ENCODE measurements at places on chromosomes 11 and 22.

- peak; percentile 75 for DNase-seq
Measured at GRCh38 chr11:23995891-23996290, 501.0 kb upstream of the LUZP2 start.

GRCh38 chr11:76371170-76371569 lies 9.8 kb downstream of the THAP12 start:
- DNase-seq: peak; percentile 50

- no peak for DNase-seq
Measured at GRCh38 chr11:64086258-64087123, 50.8 kb downstream of the FLRT1 start.

DNA sequence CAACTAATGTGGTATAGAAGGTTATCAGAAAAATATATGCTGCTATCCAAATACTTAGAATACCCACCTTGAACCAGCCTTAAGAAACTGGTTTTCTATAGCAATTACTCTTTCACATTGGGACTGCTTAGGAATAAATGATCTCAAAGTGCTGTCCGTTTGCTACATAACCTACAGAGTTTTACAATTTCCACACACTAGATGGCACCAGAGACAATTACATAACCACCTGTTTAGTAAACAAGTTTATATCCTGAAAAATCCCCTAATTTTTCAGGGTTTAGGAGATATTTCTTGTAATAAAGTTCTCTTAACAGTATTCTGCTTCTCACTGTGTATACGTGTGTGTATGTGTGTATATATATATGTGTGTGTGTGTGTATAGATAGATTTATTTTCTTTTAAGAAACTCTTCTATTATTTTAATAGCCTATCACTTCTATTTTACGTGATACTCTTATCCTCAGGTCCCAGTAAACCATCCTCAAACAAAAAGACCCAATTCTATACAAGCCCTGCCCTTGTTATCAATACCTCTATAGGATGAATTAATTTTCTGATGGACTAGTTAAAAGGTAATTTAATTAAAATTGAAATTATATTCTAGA lies 6.7 kb upstream of the OR5I1 start:
- DNase-seq: no peak

DNA sequence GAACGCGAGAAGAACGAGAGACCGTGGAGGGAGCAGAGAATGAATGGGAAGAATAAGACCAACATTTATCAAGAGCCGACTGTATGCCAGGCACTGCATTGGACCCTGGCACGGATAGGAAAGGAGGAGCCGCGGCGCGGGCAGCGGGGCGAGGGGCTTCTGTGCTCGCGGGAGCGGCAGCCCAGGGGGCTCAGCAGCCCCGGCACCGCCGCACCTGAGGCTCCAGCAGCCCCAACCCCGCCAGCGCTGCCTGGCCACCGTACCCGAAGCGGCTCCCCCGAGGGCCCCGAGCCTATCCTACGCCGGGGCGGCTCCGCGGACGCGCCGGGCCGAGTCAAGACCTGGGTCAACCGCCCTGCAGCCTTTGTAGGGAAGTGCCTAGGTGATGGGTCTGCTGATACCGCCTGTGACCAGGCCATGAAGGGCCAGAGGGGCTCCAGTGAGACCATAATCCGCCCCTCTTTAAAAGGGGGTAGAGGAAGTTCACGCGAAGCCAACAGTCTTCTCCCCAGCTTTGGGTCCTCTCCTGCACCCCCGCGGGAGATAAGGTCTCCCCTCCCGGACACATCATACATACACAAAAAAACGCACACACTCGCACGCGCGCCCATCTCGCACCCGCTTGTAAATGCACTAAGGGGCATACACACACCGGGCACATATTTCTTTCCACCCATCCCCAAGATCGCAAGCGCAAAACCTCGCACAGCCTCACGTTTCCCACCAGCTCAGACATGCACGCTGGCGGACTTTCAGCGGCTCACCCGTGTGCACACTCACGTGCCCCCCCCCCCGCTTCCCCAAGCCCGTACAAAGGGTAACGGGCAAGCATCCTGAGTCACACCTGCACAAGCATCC lies 935 bp upstream of the RTN4RL2 start:
- no peak for DNase-seq

GRCh38 chr11:18791207-18791968 lies at the start of gene PTPN5:
Gene PTPN5, minus strand, starts transcription at chr11:18791798. Its CDS starts 19,840 bp downstream, at chr11:18771958.
- DNase-seq: no peak

DNA sequence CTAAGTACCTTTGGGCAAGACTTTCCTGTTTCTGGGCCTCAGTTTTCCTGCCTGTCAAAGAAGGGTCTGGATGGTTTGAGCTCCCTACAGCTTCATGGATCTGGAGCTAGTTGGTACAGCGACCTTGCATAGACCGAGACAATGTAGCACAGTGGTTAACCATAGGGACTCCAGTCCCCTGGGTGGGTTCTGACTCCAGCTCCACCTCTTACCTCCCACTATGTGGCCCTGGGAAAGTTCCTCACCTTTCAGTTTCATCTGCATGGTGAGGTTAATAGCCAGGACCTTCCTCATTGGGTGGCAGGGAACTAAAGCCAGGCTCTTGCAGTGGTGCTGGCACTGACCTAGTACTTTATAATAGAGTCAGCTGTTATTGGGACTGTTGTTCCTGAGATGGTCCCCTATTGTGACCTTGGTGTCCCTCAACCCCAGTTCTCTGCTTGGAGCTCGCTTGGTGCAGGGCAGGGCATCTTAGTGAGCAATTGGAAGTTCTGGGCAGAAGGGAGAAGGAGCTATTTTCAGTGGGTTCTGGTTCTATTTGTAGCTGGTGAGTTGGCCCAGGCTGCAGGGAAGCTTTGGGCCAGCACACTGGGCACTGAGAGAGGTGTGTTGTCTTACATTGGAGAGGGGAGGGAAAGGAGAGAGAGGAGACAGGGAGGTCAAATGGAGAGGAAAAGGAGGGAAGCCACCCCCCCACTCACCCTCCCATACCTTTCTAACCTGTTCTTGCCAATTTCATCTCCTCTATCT lies 10.7 kb upstream of the MTMR3 start:
- no peak for DNase-seq

GRCh38 chr22:19106886-19107729 lies 15.1 kb downstream of the DGCR2 start:
- DNase-seq: no peak

DNA sequence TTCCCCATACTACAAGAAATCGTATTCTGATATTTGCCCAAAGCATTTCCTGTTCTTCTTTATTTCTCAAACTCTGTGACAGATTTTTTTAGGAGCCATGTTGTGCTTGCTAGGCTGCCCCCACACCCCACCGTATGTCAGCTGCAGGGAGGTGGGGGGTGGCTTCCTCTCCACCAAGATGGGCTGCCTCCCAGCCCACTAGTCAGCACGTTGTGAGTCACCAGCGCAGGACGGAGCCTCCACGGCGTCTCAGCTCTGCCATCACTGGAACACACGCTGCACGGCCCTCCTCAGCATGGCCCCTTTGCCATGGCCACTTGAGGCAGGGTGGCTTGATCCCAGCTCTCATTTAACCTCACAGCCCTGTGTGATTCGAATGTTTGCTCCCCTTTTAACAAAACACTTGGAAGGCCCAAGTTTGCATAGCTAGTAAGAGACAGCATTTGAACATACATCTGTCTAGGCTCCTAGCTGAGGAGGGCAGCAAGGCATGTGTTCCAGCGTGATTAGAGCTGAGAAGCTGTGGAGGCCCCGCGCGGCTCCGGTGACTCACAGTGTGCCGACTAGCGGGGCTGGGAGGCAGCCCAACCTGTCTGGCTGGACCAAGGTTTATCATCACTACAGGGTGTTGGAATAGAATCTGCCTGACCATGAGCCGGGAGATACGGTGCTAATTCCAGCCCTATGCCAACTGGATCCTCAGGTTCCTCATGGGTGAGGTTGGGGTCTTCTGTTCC lies 180.7 kb upstream of the NCAM1 start:
- DNase-seq: no peak

DNA sequence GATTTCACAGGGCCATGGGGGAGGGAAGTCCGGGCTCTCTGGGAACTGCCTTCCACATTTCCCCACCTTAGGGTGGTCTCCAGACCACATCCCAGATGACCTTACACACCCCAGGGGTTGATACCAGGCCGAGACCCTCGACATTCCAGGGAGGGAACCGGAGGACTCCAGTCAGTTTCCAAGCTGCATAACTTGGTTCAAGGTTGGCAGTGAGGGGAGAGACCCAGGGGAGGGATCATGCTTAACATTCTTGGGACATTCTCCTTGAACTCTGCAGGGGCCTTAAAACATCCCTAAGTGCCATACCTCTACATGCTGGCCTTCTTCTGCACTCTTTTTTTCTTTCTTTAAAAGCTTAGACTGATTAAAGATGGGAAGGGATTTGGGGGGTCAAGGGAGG lies 251.0 kb downstream of the ST3GAL4 start:
- DNase-seq: no peak

GRCh38 chr11:119320776-119321524 lies 4.0 kb upstream of the MCAM start:
- DNase-seq: peak; percentile 59

DNA sequence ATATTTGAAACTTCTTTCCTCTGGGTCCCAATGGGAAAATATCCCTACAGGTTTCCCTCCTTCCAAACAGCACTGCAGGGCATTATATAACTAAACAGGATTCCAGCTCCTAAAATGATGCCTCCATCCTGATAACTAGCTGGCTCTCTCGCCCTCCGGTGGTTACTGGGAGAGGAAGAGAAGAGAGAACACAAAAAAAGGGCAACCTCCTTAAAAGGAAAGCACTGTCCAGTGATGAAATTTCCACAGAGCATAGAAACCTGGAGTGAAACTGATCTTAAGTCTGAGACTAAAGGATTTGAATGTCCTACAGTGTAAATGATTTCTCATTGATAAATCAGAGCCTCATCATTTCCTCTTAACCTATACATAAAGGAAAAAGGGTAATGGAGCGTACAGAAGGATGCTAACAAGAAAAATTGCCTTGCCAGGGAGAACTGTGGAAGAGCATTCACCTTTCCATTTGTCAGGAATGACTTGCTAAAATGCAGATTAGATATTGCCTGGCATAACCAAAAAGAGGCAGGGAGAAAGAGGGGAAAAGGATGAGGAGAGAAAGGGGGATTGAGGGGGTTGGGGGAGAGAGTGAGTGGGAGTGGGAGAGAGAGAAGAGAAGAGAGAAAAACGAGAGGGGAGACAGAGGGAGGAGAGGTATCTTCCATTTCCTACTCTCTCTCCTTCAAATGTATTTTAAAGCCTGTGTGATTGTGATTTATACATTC lies 121.3 kb downstream of the APOL5 start:
- peak; percentile 22 for DNase-seq

- DNase-seq: no peak
Measured at GRCh38 chr11:289712-290620, 1.0 kb downstream of the PGGHG start.

DNA sequence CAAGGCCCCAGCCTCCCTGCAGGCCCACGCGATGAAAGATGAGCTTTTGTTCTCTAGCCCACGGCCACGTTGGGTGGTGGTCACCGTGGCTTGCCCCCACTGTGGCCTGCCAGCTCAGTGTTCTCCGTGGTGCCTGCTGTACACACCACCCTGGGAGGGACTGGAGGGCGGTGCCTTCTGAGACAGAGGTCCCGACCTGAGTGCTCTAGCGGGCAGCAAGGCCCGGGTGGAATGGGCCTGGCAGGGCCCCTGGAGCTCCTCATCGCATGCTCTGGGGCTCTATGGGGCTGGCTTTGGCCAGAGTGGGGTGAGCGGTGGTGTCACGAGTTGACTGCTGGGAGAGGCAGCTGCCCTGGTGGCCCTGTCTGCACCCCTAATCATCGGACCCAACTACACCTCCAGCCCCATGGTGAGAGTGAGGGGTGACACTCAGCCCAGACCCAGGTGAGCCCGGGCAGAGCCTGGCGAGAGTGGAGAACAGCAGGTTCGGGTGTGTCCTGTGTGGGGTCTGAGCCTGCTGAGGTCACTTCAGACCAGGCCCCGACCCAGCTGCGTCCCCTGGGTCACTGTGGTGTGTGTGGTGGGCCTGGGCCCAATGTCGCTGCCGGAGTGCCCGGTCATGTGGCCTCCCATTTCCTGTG lies 541.9 kb downstream of the TBC1D22A start:
- no peak for DNase-seq

- DNase-seq: no peak
Measured at GRCh38 chr11:104565583-104565961, 332.7 kb downstream of the CASP12 start.

- DNase-seq: no peak
Measured at GRCh38 chr11:78467931-78468330, 50.3 kb upstream of the GAB2 start.

- DNase-seq: no peak
Measured at GRCh38 chr22:49906071-49906798, 12.0 kb downstream of the ALG12 start.

- DNase-seq: no peak
Measured at GRCh38 chr22:25085930-25086901, 113.4 kb upstream of the CRYBB3 start.

DNA sequence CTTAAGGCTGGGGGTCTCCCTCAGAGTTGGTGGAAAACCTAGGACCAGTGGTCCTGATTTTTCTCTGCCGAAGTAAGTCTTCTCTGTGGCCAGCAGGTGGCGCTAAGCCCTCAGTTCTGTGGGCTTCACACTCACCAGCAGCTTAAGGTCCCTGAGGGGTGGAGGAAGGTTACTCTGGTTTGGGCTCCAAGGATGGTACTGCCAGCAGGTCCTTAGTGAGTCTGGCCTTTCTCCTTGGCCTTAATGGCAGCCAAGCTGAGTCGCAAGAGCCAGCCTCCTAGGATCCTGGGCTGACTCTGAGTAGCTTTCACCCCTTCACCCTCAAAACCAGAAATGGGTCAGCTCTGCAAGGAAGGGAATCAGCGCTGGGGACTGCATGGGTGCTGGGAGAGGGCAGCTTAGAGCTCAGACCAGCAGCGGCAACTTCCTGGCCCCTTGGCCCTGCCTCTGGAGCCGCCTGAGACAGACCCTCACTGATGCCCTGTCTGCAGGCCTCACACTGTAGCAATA lies 4.4 kb downstream of the KCNJ11 start:
- peak; percentile 60 for DNase-seq

- no peak for DNase-seq
Measured at GRCh38 chr22:47355776-47356510, 593.5 kb downstream of the TBC1D22A start.

DNA sequence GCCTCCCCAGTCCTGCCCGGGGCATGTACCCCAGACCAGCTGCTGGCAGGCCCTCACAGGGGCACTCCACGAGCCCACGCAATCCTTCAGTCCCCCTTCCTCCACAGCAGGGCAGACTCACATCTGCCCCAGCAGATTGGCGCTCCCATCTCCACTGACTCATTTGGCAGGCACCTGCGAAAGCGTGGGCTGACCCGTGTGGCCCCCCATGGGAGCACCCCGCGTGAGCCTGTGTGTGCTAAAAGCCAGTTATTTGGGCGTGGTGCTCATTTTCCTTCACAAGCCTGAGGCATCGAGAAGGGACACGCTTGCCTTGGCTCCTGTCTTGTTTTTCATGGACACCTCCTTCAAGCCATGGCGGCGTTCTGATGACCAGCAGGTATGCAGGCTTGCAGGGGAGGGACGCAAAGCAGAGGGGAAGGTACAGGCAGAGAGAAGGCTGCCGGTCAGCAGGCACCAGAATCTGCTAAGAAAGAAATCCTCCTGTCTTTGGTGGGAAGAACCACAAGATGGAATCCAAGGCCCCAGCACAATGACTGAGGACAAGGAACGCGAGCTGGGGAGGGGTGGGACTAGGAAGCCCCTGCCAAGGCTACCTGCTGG lies 8.6 kb downstream of the NECTIN1 start:
- no peak for DNase-seq

- DNase-seq: no peak
Measured at GRCh38 chr22:44049486-44050231, 25.6 kb downstream of the PARVB start.
